ENCODE measurements at places on chromosomes 2 and 18.
A peak's percentile ranks its signal among the peaks of the same experiment; 100 is the strongest.

GRCh38 chr2:186531257-186531775 lies 45.3 kb downstream of the ZC3H15 start:
- no peak for DNase-seq

DNA sequence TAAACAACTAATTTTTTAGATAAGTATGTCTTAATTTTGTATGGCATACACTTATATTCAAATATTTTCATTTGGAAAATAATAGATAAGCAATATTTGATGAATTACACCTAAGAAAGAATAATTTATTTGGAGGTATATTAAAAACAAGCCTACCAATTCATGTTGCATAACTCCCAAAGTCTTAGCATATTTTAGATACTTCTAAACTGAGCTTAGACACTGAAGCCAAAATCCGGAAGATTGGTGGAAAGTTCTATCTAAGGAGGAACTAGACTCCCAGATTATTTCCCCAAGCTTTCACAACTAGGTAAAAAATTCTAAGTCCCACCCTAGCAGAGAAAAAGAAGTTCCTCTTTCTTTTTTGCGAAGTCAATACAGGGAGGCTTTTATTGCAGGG lies 221.0 kb upstream of the MMADHC start:
- no peak for DNase-seq

GRCh38 chr2:207892716-207893402 lies 123.2 kb upstream of the FZD5 start:
- no peak for DNase-seq

DNA sequence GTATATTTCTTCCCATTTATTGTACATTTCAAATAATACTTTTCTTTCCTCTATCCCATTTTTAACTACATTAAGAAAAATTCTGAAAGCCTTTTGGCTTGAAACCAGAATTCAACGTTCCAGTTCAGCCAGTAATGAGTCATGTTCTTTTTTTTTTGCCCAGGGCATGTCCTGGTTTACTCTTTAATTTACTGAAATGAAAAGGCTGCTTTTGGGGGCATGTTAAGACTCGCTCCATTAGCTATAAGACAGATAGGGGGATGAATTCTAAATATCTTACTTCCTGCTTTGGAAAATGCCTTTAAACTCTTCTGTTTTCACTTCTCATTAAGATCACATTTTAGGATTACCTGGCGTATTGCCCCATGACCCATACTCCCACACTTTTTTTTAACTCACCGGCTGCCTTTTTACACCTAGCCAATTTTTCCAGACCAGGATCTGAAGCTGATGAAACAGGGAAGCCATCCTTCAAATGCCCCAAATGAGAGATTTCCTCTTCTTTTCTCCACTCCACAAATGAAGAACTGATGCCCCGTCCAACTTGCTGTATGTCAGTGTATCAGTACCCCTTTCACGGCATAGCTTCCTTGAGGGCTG lies 585 bp downstream of the ABCA12 start:
- no peak for DNase-seq

GRCh38 chr2:168663993-168664392 lies 138.4 kb upstream of the NOSTRIN start:
- DNase-seq, result no peak

DNA sequence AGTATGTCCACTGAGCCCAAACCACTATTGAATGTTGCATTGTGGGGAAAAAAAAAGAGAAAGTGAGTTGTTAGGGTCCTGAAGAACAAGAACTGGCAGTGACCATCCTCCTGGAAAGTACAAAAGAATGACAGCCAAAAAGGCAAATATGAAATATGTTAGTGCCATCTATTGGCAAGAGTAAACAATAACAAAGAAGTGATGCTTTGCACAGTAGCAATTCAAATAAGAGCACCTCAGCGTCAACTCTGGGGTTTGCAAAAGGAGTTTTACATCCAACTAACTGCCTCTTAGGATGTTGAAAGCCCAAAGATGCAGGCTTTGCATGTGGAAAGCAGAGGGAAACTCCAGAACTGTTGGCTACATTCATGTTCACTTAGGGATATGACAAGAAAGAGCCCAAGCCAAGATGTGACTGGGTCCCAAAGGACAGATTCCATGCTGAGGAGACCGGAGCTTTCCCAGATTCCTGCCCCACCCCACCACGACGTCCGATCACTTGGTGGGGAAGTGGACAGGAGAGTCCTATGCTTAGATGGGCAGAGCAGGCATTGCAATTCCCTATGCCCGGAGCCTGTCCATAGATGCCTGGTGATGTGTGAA lies 15.6 kb downstream of the TRABD2A start:
- DNase-seq, result no peak

DNA sequence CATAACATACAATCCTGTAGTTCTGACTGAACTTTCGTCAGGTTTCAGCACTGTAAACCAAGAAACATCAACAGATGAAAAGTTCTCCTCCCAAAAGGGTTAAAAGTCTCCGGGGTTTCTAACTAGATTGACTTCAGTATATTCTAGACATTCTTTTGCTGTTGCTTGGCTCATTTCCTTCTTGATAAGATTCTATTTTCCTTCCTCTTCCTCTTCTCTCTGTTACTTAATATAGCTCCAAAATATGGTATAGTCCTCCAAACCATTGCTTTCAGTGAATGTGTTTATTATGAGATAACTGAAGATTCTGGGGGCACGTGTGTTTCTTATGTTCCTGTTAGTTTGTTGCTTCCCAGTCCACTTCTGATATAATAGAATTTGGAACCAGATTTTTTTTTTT lies 46.4 kb upstream of the MAP4K3 start:
- DNase-seq, result no peak

- DNase-seq, result no peak
These were observed 292.8 kb downstream of the LNPK start for GRCh38 chr2:175709248-175709647.

GRCh38 chr2:169619946-169620345 lies 35.8 kb downstream of the PPIG start:
- no peak for DNase-seq

- DNase-seq, result no peak
These were observed 5.0 kb downstream of the OSBPL6 start for GRCh38 chr2:178199334-178199733.

- no peak for DNase-seq
These were observed 952 bp upstream of the UGT1A6 start for GRCh38 chr2:233691443-233692433.

- DNase-seq, result no peak
These were observed 113.1 kb downstream of the NFATC1 start for GRCh38 chr18:79508565-79509535.

- no peak for DNase-seq
These were observed 1.6 kb upstream of the MARCHF7 start for GRCh38 chr2:159710601-159711180.

DNA sequence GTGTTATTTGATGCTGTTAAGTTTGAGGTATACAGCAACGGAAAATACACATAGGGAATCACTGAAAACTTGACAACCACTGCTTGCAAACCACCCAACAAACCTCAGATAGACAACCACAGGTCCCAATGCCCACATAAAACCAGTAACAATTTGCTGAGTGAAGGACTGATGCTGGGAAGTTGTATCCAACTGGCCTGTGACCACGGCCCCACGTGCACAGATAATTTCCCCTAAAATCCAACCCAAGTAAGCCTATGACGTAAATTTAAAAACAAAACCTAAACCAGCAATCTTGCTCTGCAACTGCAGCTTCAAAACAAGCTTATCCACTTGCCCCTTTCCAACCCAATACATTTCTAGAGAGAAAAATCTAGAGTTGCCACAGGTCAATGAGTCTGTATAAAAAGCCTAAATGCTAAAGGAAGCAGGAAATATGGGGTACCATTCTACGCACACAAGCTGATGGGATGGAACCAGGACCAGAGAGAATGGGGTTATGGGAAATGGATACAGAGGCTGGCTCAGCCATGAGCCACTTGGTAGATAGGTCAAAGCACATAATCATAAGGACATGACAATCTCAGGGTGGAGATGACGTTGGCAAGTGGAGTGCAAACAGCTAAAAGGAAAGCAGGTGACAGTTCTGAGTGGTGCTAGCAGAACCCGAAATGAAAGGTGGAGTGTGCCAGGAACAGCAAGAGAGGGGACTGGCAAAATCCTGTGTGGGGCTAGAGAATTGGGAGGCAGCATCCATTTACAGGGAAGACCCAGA lies 27.8 kb upstream of the CREB1 start:
- no peak for DNase-seq

- DNase-seq, result no peak
These were observed 126.4 kb downstream of the SH3BP4 start for GRCh38 chr2:235078182-235078581.

GRCh38 chr2:96878171-96878570 lies 8.3 kb upstream of the SEMA4C start:
- DNase-seq, result no peak

- no peak for DNase-seq
These were observed 228.5 kb downstream of the GLI2 start for GRCh38 chr2:120963997-120964705.

GRCh38 chr2:231988179-231988866 lies 26.8 kb downstream of the DIS3L2 start:
- no peak for DNase-seq

DNA sequence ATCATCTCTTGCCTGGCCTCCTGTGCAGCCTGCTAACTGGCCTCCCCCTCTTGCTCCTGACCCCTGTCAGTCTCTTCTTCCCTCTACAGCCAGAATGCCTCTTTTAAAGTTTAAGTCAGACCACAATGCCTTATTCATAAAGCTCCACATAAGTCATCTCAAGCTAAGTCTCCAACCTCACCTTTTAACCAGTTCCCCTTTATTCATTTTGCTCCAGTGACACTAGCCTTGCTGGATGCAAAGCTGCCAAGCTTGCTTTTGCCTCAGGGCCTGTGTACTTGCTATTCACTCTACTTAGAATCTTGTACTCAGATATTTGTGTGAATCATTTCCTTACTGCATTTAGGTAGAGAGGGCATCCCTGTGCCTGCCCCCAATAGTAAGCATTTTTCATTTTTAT lies 180.9 kb downstream of the PDE1A start:
- no peak for DNase-seq

- no peak for DNase-seq
These were observed 27.1 kb downstream of the PCARE start for GRCh38 chr2:29047083-29047845.

DNA sequence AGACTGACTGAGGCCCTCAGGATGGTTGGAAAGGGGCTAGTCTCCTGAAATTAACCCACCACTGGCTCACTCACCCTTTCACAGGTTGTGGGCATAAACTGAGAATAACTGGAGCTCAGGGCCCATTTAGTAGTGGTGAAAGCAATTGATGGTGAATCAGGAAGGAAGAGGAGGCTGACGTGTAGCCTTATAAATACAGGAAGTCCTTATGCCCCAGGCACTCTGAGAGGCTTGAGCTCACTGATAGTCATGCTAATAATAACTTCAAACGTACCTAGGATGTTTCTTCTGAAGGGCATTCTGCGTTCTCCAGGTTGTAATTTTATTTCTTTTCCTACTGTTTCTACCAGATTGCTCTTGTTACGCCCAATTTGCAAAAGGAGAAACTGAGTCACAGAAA lies 328.4 kb downstream of the CLIP4 start:
- DNase-seq, result no peak

DNA sequence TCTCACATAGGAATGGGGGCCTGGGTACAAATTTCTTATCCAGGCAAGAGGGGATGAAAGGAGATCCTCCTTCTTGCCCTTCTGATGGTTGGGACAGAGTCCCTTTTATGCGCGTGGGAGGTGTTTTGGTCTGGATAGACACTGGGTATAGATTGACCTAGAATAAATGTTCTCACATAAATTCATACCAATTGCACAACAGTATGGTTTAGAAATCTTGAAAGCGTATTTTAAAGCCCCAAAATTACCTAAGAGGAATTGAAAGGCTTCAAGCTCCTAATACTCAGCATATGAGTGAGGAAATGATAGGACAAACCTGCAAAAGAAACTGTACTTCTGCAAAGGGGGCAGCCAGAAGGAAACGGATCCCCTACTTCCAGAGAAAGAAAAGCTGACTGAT lies 2.6 kb upstream of the BCL2 start:
- no peak for DNase-seq

DNA sequence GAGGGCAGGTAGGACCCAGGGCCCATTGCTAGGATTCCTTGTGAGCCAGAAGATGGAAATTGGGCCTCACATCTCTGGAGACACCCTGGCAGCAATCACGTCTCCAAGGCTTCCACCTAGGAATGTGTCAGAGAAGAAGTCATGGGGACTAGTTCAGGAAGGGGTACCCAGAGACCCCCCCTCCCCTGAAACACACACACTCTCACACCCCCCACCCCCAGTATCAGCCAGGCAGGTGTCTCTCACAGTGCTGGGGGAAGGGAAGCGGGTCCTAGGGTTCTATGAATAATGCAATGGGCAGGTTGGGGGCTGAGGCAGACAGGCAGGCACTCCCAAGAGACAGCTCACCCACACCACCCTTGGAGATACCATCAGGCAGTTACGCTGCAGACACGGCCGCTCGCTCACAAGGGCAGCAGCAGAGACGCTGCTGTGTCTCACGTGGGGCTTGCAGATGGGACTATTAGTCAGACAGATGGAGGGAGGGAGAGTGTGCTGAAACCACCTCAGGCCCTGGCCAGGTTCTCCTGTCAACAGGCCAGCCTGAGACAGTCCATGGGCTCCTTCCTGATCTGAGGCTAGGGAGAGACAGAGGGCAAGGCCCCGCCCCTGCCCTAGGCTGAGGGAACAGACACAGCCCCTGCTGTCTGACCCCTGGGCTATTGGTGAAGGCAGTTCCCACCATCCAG lies 134.6 kb downstream of the CYP26B1 start:
- DNase-seq, result no peak

GRCh38 chr2:86249579-86250391 lies 50.5 kb downstream of the MRPL35 start:
- DNase-seq, result no peak

DNA sequence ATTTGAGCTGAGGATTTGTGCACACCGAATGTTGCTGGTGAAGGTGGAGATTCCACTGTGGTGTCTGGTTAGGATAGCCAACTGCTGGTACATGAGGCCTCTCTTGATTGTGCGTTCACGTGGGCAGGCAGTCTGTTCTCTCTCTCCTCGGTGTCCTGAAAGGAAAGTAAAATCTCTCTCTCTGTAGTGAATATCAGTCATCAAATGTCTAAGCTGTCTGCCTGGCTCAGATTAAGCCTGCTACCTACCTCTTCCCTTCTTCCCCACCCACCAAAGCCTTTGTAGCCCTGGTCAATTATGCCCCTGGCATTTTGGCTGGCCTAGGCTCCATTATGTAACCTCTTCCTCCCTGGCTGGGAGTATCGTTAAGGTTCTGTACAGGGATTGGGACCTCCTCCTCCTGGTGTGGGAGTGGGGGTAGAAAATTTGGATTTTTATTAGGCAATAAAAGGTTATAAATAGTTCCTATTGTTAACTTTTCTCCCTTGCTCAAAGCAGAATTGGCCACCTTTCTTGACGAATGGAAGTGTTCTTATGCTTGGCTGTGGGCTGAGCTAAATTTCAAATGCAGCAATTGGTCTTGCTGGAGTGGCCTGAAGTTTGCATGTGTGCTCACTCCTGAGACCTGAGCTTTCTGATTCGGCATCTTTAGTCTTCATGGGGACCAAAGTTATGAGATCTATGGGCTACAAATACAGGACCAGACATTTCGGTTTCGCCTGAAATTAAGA lies 148.8 kb downstream of the WDSUB1 start:
- DNase-seq, result no peak

GRCh38 chr2:68828887-68829708 lies 42.1 kb downstream of the BMP10 start:
- DNase-seq, result peak; percentile 30

GRCh38 chr2:137981112-137981656 lies 16.9 kb downstream of the HNMT start:
- no peak for DNase-seq

- DNase-seq, result no peak
These were observed 17.0 kb downstream of the THNSL2 start for GRCh38 chr2:88187038-88187676.

GRCh38 chr18:63686871-63687270 lies 15.9 kb upstream of the SERPINB11 start:
- no peak for DNase-seq
